ENCODE measurements at places on chromosomes 4 and X.

- DNase-seq = no peak
Observed at GRCh38 chrX:149473966-149474365, 31.1 kb downstream of the IDS start.

- DNase-seq = no peak
Observed at GRCh38 chrX:110992611-110993010, 103.4 kb upstream of the PAK3 start.

- DNase-seq = no peak
Observed at GRCh38 chr4:88418411-88418810, 38.5 kb upstream of the HERC5 start.

DNA sequence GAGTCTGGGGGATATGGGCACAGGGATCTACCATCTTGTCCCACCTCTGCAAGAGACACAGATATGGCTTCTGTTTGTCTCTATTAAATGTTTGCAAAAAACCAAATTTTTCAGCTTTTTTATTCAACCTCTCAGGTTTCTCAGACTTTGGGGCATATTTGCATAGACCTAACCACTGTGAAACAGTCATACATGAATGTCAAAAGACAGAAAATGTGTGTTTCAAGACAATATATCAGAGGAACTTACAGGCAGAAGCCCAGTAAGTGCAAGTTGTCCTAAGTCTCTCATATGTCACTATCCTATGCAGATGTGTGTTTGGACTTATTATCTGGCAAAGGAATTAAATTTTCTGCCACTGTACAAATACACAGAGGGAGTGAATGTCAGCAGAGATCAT is 951.2 kb downstream of the PCDH18 start:
- DNase-seq = no peak

DNA sequence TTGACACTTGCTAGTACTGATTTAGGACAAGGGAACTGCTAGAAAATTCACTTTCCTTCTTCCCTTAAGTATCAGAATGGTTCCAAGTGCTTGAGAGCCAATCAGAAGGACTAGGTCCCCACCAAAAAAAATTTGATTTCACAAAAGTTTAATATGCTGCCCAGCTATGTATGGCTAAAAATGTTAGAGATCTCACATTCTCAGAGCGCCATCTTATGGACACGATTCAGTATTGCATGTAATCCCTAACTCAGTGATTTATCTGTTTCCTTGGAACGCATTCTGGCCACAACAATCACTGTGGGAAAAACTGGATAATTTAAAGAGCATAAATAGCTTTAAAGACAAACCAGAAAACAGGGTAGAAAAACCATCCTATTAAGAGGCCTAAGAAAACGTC is 255.1 kb upstream of the GPC4 start:
- DNase-seq = no peak

- DNase-seq = no peak
Observed at GRCh38 chr4:61385256-61385655, 185.1 kb downstream of the ADGRL3 start.

DNA sequence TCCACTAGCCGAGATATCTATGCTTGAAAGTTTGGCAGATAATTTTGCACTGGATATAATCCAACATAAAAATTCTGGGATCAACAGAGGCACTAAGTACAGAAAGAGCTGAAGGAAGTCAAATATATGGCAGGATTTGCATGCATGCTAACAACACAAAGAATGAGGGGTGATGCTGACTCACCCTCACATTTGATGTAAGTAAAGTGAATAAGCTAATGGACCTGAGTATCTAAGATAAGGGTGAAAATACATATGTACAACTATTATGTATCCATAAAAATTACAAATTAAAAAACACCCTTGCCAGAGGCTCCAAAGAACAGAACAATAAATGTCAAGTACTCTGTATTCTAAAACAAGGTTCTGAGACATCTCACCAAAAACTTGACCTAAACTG is 63.8 kb upstream of the PRDX4 start:
- no peak for DNase-seq

DNA sequence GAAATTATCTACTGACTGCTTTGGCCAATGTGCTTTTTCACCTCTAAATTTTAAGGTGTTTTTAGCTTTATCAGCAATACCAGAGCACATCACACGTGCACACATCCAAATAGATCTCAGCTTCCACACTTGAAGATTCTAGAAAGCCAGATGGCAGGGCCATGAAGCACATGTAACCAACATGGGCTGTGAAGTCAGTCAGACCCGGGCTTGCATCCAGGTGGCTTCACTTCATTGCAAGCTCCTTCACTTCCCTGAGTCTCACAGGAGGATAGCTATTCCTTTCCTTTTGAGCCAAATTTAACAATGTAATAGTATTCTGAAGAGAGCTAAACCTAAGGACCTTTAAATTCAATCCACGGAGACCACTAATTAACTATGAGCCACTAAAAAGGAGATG is 86.5 kb downstream of the SH3RF1 start:
- no peak for DNase-seq

DNA sequence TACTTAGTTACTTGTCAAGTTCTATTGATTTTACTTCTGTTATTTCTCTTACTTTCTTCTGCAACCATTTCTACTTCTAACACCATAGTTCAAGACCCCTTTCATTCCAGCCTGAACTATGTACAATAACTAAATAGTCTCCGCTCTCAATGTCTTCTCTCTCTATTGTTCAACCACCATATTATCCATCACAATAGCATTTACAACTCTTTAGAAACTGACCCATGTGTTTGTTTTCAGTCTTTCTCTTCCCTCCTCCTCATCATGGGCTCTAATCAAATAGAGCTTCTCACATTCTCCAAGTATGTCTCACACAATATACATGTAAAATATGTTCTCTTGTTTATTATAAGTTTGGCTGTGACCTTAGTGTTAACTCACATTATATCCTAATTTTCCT is 143.6 kb downstream of the ZAR1 start:
- DNase-seq = no peak

- DNase-seq = no peak
Observed at GRCh38 chr4:61201961-61202637, 2.0 kb downstream of the ADGRL3 start.

DNA sequence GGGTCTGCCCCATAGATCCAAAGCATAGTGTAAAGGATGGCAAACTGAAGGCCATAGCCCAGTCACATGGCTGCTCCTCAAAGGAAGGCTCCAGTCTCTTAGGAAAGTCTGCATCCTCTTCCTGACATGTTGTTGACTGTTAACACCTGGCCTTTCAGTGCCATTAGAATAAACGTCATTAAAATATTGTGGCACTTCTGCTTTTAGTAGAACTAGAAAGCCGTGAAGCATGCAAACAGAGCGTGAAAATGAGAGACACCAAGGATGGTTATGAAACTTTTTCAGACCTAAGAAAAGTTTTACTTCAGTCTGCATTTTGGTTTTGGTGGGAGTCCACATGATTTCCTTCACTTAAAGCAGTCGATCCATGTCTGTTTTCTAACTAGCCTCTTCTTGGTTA is 41.1 kb upstream of the AFF2 start:
- no peak for DNase-seq

DNA sequence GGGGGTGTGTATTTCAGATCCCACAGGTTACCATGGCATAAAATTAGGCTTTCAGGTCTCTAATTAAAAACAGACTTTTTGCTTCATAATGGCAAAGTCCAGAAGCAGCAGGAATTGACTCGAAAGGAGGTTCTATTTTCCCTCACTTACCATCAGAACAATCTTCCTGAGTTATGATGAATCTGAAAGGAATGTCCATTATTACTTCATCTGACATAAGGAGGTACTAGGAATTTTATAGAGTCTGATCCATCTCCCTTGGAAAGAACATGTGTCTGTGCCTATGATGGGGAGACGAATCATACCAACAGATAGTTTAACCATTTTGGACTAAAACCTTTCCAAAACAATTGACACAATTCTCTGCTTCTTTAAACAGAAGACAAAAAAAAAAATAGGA is 206.3 kb upstream of the FGF13 start:
- no peak for DNase-seq

GRCh38 chrX:20463296-20464075 is 196.8 kb upstream of the RPS6KA3 start:
- no peak for DNase-seq

- DNase-seq = no peak
Observed at GRCh38 chr4:21884615-21885014, 64.0 kb downstream of the KCNIP4 start.

GRCh38 chr4:34271479-34272355 is 1972.6 kb downstream of the ARAP2 start:
- DNase-seq = no peak

- no peak for DNase-seq
Observed at GRCh38 chr4:2290488-2290887, 28.6 kb upstream of the MXD4 start.

- no peak for DNase-seq
Observed at GRCh38 chrX:102892103-102892502, 45.0 kb upstream of the RAB40AL start.

DNA sequence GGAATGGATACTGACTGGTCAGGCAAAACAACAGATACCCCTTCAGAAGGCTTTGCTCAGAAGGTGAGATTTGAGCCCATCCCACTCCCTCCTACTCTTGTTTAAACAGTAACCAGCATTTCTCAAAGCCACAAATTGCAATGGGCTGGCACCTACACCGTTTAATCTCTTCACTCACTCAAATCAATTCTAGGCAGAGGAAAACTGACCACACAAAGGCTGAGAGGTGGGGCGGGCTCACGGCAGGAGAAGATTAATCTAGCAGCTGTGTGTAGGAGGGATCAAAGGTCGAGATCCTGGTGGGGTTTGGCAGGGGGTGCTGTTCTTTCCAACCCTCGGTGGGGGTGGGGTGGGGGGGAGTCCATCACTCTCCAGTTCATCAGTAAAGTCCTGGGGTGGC is 622.4 kb downstream of the BCOR start:
- no peak for DNase-seq

GRCh38 chrX:15718283-15718970 is 19.6 kb upstream of the CA5B start:
- no peak for DNase-seq

DNA sequence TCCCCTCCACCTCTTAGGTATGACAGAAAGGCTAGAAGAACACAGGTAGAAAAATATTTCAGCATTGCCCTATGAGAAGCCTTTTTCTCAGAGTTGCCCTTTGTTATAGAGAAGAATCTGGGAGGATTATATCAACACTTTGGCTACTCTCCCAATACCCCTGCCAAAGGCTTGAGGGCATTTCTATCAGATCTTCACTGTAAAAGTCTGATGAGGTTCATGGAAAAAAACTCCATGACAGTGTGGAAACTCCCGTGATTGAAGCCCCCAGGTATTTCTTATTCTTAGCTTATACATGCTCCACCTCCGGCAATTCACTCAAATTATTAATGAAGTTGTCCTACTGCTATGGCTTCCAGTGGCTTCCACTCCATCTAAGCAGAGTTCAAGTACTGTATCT is 753.6 kb downstream of the CENPC start:
- DNase-seq = no peak

DNA sequence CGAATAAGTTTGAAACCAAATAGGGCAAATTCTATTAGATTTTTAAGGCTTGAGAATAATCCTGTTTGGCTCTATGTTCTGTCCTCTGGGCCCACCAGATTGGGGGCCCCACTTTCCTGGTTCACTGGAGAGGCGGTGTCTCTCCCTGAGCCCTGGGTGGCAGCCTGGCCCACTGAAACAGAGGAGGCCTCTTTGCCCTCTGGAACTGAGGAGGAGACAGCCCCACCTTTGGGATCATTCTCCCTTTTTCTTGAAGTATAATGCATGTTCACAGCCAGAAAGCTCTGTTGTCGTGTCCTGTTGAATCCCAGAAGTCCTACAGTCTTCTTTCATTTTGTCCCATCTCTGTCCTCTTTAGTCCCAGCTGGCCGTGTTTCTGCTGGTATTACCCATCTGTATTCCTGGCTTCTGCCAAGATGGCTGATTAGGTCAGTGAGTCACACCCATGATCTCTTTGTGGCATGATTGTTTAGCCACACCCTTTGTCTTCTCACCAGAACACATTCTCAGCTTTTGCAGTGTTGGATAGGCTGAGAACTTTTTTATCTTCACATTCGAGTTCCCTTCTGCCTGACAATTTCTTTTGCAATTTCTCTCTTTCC is 8.1 kb upstream of the TBC1D25 start:
- DNase-seq = no peak

- no peak for DNase-seq
Observed at GRCh38 chrX:122218666-122219065, 965.4 kb upstream of the GRIA3 start.

GRCh38 chrX:42739741-42740140 is 38.2 kb downstream of the PPP1R2C start:
- DNase-seq = no peak

GRCh38 chr4:106316773-106317409 is 541 bp downstream of the AIMP1 start:
- no peak for DNase-seq

GRCh38 chr4:36332023-36332781 is 50.8 kb downstream of the DTHD1 start:
- DNase-seq = no peak

DNA sequence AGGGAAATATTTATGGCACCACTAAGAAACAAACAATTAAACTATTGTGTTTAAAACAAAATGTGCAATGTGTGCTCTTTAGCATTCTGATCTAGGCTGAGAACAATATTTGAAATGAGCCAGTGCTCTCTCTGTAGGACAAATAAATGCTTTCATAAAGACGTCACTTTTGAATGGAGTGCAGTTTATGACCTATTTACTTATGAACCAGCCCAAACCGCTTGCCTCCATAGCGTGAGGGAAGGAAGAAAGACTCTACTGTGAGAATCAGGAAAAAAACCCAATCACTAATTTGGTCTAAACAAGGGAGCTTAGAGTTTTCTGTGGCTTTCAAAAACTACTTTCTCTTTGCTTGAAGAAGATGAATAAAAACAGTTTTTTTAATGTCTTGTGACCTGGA is 39.4 kb downstream of the SAT1 start:
- no peak for DNase-seq

GRCh38 chrX:149272690-149273463 is 232.2 kb downstream of the IDS start:
- DNase-seq = no peak

DNA sequence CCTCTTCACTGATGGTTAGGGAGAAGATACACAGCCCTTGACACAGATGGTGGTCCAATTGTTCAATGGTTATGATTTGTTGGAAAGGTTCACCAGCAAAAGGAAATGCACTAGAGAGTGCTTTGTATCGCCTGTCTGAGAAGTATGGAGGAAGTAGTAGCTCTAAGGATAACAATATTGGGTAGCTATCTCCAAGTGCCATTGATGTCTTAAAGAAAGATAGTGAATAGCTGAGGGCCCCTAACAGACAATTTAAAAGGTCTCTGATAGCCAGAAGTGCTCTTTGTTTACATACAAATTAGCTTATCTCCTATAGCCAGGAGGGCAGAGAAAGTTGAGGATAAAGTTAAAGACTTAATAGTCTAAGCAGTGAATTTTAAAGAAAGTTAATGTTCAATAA is 33.9 kb upstream of the BLTP1 start:
- DNase-seq = no peak

DNA sequence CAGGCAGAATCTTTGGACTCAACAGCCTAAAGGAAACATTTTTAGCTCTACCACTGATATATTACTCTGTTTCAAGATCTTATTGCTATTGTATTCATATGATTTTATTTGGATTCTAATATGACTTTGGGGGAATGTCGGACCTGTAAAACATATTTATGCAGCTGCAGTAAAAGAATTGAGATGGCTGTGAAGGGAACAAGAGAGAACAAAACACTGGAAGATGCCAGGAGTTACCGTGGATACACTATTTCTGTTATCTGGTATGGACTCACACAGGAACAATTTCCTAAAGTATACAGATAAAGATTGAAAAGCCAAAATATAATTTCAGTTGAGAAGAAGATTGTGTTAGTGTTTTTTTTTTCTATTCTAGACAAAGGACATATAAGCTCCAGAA is 113.0 kb upstream of the DCLK2 start:
- DNase-seq = no peak

Measured in right lobe of liver (tissue), 6 donors.